Stimulated activated CD4-positive, alpha-beta T cell treated with anti-CD3 and anti-CD28 coated beads, Interleukin-15, amount 100 ng/mL, for 24 hours (primary cell): ENCODE measurements at places on chromosomes 1 and 21.

- no peak for DNase-seq
Observed at GRCh38 chr1:204426474-204426873, 14.9 kb upstream of the PPP1R15B start.

DNA sequence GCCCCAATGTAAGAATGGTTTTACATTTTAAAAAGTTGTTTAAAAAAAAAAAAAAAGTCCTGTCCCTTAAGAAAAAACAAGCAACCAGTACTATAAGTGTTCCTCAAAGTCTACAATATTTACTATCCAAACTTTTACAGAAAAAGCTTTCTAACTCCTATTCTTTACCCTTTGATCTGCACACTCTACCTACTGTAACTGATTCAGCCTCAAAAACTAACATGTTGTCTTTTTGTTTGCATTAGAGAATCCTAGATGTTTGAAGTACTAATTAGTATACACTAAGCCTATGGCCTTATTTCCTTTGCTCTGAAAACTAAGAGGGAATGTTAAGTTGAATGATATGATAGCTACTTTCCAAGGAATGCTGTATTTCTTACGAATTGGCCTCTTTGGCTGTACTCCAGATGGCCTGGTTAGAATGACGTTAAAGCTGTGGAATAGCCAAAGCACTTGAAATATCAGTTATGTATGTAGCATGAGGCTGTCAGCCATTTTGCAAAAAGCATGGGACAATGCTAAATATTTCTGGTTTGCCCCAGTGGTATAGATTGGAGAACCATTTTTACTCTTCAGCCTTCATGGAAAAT is 234.8 kb downstream of the GPR52 start:
- no peak for DNase-seq

DNA sequence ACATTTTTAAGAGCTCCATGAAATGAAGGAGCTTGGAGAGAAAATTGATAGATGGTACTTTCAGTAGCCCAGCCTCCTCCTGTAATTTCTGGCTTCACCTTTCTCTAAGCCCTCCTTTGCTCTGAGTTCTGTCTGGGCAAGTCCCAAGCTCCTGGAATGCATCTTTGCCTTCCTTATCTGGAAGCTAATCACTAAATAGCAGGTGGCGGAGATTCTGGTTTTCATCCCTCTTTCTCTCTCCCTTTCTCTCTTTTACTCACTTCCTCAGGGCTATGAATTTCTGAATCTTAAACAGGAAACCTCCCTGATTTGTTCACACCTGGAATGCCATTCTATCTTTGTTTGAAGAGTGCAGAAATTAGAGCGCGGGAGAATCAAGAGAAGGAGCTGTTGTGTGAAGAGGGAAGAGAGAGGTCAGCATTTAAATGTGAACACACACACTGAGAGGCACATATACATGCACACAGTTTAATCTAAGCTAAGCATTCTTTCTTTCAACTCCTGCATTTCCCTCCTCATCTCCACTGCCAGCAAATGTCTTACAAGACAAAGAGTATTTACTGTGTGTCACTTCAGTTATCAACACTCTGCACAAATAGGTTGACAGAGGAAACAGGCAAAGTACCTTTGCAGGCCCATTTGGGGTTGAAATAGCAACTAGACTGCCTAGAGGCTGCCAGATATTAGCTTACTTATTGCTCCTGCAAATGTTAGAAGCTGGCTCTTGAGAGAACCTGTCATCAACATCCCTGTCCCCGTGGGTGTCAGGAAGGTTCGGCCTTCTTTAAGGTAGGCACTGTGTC is 199.4 kb upstream of the CAMK1G start:
- DNase-seq, result no peak

DNA sequence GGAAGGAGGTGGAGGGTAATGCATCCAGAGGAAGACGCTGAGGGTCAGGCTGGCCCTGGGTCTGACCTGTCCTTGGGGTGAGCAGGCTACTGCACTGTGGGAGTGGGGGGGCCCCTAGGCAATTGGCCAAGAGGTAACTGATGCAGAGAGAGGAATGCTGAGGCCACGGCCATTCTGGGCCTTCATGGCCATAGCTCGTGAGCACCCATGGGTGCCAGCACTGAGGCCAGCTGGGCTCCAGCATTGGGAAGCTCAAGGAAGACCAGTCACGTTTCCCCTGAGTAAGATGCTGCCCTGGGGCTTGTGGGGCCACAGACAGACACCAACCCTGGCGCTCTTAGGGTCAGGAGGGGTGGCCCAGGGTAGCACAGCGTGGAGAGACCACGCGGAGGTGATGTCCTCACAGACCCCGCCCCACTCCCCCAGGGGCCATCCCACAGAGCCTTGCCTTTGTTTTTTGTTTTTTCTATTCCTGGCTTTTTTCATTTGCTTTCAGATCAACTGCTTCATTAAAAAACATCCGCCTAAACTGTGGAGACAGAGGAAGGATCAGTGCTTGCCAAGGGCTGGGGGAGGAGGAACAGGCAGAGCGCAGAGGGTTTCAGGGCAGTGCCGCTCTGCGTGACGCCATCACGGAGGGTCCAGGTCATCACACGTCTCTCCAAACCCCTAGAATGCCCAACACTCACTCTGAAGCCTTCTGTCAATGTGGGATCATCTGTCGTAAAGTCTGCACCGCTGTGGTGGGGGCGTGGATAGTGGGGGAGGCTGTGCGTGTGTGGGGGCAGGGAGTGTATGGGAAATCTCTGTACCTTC is 61.1 kb downstream of the SIK1 start:
- no peak for DNase-seq

- peak; percentile 93 for DNase-seq
Observed at GRCh38 chr1:25796811-25797458, 3.1 kb upstream of the SELENON start.

- peak; percentile 20 for DNase-seq
Observed at GRCh38 chr1:234844479-234845031, 234.6 kb upstream of the IRF2BP2 start.

DNA sequence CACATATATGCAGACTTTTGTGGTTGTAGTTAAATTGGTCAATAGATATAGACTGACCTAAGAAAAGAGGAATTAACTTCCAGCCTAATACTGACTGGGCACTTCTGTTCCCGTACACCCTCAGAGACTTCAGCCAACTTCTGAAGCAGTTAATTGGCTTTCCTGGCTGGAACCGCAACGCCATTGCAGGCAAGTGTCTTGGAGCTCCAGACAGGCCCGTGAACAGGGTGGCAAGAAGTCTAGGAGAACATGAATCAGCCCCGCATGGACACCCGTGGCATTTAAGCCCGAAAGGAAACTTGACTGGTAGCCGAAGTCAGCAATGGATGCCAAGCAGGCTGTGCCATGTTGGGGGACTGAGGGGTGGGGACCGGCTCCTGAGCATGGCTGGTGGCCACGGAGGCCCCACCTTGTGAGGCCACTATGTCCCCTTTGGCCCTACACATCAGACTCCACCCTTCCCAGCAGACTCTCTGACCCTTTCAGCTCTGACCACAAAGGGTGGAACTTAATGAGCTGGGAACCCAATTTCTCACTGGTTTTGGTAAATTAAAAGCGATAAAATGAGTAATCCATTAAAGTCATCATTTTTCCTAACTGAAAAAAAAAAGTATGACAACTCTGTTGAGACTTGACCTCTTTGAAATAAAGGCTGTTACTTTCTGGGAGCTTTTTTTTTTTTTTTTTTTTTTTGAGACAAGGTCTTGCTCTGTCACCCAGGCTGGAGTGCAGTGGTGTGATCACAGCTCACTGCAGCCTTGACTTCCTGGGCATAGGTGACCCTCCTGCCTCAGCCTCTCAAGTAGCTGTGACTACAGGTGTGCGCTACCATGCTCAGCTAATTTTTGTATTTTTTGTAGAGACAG is 54.1 kb downstream of the RUNX1 start:
- DNase-seq, result peak; percentile 56

DNA sequence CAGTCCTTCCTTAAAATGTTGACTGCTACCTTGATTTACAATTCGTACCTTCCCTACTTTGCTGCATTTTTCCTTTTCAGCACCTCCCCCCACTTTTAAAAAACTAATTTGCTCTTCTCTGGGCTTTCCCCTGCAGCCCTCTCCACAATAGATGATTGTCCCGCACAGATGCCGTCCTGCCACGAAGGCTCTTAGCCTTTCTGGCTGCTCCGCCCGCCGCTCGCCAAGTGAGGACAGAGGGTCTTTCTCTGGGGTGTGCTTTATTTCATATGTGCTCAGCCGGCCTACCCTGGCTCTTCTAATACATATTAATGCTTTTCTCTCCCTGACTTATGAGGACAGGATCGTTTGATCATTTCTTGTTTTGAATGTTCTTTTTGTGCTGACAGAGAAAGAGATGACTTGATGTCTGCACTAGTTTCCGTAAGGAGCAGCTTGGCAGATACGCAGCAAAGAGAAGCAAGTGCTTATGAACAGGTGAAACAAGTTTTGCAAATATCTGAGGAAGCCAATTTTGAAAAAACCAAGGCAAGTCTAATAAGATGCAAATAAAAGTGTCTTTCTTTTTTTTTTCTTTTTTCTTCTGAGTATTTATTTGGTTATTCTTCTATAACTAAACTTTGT is 60.6 kb downstream of the SDCCAG8 start:
- DNase-seq, result no peak

- DNase-seq, result peak; percentile 17
Observed at GRCh38 chr1:179080866-179081686, 794 bp upstream of the TOR3A start.

GRCh38 chr1:82927753-82928152 is 1071.2 kb downstream of the TTLL7 start:
- no peak for DNase-seq

DNA sequence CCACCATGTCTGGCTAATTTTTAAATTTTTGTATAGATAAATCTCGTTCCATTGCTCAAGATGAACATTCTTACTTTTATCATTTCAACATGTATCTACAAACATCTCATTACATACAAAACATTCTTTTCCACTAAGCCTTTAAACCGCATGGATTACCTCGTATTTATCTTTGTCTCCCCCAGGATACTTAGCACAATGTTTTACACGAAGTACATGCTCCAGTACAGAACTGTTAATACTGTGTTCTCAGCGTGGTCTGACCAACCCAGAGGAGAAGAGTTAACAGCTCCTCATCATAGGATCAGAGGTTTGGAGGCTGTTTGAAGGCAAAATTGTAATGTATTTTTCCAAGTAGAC is 7.4 kb downstream of the PIK3C2B start:
- DNase-seq, result no peak

GRCh38 chr1:17550729-17551584 is 11.5 kb downstream of the ARHGEF10L start:
- DNase-seq, result no peak

- no peak for DNase-seq
Observed at GRCh38 chr21:18274370-18274769, 29.7 kb downstream of the CHODL start.

- no peak for DNase-seq
Observed at GRCh38 chr1:214638997-214639396, 36.0 kb downstream of the CENPF start.

DNA sequence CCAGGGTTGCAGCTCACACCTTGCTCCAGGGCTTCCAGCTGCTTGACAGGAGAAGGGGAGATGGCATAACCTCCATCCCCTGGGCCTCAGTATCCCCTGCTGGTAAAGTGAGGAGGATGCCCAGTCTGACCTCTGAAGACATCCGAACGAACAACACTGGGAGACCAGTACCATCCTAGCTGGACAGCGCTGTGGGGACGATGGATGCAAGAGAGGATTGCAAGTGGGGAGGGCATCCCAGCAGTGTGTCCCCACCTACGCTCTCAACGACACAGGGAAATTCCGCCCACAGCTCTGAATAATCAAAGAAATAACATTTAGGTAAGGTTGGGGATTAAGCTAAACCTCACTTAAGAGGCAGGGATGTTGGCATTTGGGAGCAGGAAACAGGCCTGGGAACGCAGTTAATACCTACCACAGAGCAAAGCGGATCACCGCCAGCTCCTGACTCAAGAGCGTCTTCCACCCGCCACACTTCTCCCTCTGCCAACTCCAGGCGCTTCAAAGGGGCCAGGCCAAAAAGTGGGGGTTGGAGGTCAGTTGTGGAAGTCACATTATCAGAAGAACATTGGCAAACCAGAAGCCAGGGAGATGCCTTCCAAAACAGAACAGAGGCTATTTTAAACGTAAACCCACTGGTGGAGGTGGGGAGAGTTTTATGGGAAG is 47.6 kb downstream of the SSBP3 start:
- DNase-seq, result no peak
